ENCODE measurements at places on chromosomes 5 and 9. TPM values are rescaled to one million over a fixed set of nuclear protein-coding genes. Genes with fewer than 3 reads are reported as not detected.

Gene IFNB1
- 0.26 TPM for total RNA-seq

DNA sequence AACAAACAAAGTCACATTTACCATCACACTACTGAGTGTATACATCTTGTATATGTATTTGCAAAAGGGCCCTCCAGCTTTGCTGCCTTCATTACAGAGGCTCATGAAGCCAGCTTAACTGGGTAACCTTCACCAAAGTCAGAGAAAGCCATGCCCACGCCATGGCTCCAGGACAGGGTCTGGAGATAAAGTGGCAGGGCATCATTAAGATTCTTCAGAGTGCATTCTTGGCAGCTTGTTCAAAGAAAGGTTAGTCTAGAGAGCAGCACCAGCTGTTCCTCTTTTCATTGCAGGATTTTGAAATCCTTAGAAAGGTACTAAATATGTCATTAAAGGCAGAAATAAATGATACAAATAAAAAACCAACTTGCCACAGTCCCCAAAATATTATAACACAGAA, 333.2 kb downstream of the NDUFS4 start:
- DNase-seq, result no peak

DNA sequence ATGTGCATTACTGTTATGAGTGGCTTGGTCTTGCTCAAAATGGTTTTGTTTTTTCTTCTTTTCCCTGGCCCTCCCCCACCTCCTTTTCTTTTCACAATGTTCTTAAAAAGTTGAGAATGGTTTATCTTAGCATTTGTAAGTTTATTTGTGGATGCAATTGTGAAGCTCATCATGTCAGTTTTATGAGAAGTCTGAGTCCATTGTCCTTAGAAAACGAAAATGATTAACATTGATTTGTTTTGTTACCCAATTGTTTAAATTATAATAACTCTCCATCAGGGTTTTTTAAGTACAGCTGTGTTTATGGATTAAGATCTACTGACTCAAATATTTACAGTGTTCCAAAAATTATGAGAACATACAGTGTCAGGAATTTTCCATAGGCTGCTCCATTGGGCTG, 511.3 kb upstream of the PAPPA start:
- DNase-seq, result no peak

- DNase-seq, result no peak
Observed at GRCh38 chr5:11064763-11065450, 303.9 kb upstream of the DAP start.

DNA sequence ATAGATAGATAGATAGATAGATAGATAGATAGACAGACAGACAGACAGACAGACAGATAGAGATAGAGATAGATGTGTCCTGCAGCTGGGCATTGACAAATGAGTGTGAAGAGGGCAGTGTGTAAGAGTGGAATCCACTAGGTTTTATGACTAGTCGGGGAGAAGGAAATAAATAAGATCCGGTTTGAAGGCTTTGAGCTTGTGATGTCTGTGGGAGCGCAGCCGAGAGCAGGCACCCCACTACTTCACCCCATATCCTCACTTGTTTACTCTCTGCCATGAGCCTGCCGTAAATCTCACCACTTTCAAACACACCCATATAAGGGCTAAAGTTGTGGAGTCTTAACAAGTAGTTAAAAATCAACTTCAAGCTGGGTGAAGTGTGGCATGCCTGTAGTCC, 1.4 kb upstream of the SUSD1 start:
- no peak for DNase-seq

DNA sequence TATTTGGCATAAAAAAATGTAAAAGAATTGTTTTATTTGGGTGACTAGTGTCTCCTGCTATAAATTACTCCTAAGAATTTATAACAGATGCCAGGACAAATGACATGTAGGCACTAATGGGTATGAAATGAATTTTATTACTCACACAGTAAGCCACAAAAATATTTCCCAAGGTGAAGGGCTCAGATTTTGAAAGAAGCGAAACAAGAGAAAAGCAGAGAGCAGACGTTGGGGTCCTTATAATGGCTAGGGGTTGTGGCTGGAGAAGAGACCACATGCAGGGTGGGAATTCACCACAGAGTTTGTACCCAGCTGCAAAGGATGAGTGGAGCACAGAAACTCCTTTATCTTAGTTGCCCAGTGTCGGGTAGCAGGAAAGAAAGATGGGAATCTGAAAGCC, 45.0 kb upstream of the PRR16 start:
- DNase-seq, result no peak

DNA sequence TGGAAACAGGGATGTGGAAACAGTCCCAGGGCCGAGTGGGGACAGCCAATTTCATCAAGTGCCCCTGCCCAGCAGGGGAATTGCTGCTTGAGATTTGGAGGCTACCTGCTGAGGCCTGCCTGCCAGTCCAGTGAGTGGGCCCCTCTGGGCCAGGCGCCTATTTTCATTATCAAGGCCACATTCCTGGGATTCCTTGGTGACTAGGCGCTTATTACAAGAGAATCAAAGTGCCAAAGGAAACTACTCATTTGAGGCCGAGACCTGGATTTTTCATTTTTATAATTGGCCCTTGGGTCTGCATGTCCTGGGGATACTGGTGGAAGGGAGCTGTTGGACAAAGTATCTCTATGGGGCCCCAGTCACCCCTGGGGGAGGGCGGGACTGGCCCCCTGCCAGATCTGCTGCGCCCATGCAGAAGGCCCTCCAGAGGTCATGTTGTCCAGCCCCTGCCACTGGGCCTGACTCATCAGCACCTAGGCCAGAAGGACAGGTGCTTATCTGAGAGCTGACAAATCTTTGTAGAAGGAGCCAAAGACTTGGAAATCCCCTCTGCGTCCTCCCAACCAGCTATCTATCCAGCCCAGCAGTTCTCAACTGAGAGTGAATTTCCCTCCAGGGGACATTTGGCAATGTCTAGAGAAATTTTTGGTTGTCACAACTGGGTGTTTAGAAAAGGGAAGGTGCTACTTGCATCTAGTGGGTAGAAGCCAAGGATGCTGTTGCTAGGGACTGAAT, 45.6 kb downstream of the FOXI1 start:
- DNase-seq, result peak; percentile 91

DNA sequence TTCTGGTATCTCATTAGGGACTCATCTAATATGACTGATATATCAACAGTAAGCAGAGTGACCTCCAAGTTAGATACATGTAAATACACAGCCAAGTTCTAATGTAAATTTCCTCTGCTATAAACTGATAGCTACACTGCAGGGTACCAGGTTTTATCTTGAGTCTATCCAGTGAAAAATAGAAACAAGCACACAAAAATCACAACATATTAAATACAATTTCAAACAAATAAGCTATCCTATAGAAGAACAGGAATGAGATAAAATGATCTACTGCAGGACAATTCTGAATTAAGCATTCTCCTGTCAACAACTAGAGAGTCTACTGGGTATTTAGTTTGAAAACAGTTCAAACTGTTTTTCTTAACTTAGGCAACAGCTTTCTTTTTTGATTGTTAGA, 42.7 kb downstream of the NR3C1 start:
- DNase-seq, result no peak

Gene GRIN1
- 0.53 TPM for total RNA-seq

DNA sequence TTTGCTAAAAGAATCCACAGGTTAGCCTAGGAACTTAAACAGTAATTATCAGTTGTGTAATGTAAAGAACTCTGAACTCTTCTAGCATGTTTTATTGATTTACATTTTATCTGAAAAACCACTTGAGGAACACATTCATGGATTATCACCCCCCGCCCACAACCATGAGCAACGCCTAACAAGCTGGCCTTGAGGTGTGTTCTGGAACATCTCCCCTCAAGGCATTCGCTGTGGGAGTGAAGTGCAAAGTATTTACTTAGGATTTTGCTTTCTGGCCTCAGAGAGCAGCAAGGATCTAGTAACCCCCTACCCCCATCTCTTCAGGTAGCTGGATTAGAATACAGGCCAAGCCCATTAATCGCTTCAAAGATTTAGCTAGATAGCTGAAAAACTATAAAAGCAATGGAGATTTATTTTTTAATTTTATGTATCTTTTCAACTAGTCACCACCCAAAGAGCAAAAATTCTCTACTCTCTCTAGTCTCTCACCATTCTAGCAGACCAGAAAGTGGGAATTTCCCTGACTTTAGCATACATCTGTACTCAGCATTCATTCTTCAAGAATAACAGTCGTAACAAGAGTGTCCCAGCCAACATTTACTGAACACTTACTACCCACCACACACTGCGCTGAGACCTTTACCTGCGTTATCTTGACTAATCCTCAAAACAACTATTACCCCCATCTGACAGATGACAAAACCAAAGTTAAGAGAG, 37.2 kb downstream of the DDX31 start:
- DNase-seq, result no peak

DNA sequence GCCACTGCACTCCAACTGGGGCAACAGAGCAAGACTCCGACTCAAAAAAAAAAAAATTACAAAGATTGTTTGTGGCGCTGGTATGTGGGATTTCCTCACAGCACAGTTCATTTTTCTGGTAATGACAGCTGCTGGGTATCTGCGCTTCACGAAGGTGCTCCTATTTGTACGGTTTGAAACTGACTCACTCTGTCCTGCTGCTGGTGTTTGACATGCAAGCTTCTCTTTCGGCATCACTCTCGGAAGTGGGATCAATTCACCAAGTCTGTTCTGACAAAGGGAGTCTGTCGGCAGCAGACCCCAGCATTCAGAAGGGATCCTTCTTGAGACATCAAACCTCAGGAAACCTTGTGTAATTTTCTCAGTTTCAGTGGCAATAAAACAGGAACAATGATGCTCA, 26.3 kb downstream of the MAML1 start:
- no peak for DNase-seq

- peak; percentile 36 for DNase-seq
Observed at GRCh38 chr5:96431376-96432187, 1.5 kb downstream of the PCSK1 start.

Gene SLC24A2
- total RNA-seq, result not detected

- no peak for DNase-seq
Observed at GRCh38 chr9:89835666-89836065, 230.9 kb downstream of the GADD45G start.

GRCh38 chr9:77731930-77732329, 83.8 kb upstream of the GNA14 start:
- DNase-seq, result no peak

Gene LRRTM2
- total RNA-seq, result not detected

DNA sequence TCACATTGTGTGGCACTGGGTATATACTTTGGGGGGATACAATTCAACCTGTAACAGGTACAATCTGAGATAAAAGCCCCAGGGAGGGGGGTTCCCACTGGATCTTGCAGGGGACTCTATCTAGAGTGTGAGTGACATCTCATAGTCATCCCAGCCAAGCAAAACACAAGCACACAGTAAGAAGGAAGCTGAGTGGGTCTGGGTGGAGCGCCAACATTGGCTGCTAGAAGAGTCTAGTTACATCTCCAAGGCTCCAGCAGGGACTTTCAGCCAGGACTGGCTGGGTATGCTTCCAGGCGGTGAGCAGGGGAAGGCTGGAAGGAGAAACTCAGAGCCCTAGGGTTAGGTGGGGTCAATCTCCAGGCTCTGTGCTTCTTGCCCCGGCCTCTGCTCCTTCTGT, 53.0 kb downstream of the IL31RA start:
- no peak for DNase-seq

Gene PAEP
- total RNA-seq, result not detected

DNA sequence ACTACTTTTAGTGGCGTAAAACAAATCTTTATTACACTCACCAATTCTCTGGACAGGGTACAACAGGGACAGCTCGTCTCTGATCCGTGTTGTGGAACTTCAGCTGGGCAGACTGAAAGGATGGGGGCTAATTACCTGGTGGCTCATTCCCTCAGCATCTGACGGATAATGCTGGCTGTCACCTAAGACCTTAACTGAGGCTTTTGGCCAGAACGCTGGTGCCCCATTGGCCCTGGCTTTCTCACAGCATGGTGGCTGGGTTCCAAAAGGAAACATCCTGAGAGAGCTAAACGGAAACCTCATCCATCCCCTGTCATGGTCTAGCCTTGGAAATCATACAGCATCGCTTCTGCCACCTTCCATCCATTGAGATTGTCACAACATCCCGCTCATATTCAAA, 62.9 kb downstream of the RAI14 start:
- DNase-seq, result no peak

DNA sequence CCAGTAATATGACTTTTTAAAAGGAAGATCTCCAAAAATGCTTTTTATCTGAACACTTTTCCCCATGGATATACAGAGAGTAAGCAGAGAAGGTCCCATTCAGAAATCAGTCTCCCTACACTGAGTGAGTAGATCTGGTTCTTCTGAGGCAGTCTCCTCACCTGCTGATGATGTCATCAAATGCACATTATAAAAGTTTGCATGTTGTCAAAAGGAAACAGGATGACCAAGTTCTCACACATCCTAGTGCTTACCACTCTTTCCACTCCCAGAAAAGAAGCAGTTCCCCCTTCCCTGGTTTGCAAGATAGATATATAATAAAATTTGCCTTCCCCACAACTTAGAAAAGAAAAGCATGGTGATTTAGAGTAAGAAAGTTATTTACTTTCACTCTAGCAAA, 180.5 kb downstream of the RAB3C start:
- no peak for DNase-seq

- DNase-seq, result no peak
Observed at GRCh38 chr9:27432308-27432707, 91.8 kb upstream of the IFNK start.

Gene STPG3
- total RNA-seq, result not detected

DNA sequence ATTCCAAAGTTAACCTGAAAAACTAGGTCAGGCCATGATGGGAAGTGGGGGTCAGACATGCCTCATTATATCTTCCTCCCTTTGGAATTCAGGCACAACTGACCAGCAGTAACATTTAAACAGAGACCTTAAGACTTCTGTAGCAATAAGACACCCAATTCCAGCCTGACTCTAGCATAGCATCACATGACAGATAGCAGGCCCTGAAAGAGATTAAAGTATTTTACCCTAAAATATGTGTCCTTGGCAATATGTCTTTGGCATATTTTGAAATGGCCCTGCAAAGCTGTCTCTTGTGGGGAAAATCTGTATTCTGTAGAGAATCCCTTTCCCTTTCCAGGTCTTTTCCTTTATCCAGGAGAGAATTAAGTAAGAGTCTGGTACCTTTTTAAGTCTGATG, 34.3 kb downstream of the S1PR3 start:
- no peak for DNase-seq

GRCh38 chr5:97231025-97231636, 48.1 kb upstream of the RIOK2 start:
- DNase-seq, result peak; percentile 81

Gene NACC2
- 14.0 TPM for total RNA-seq
